ENCODE measurements at places on chromosomes 16 and 17. TPM values are rescaled to one million over a fixed set of nuclear protein-coding genes. Genes with fewer than 3 reads are reported as not detected.

DNA sequence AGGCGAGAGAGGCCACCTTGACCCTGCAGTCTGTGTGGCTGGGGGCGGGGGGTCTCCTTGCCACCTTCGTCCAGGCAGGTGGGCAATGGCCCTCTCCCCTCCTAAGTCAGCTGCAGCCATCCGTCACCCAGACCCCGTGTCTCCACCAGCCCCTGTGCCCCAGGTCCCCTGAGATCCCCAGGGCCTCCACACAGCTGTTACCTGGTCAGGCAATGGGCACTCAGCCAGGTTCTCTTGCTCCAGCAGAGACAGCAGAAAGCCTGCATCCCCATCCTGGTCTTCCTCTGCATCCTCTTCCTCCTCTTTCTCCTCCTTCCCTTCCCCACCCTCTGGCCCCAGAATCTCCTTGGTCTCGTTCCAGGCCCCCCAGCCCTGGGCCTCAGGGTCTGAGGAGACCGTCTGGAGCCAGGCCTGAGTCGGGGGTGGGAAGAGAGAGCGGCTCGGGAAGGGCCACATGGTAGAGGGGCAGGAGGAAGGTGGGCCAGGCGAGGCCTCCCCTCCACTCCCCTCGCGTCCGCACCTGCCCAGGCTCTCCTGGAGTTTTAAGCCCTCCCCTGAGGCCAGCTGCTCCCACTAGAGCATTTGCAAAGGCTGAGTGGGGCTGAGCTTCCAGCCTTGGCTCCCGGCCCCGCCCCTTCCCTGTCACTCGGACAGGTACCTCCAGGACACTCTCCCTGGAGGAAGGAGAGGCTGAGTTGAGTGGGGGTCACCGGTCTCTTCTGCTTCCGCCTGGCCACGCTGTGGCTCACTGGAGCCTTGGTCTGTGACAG is at the start of gene PABPN1L:
PABPN1L (minus strand) TSS at position 510 of the 770 bp plus-strand sequence; CDS start at position 456, 54 bp downstream.
- no peak for DNase-seq

GRCh38 chr16:16973707-16974591 is 496.8 kb downstream of the XYLT1 start:
- DNase-seq: no peak

DNA sequence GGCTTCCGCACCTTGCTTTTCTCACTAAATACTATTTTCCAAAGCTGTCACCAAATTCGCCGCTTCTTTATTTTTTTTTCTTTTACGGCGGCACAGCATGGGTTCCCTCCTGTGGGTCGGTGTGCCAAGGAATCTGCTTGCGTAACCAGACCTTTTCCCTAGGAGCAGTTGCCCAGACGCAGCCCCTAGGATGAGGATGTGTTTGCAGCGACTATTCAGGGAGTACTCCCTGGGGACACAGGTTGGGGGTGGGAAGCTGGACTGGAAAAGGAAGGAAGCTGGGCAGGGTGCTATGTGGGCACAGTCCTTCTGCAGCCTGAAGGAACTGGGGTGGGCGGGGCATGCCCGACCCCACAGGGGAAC is 49.0 kb upstream of the ZCCHC14 start:
- peak; percentile 73 for DNase-seq

- DNase-seq: no peak
Measured at GRCh38 chr16:80463326-80463725, 77.5 kb upstream of the DYNLRB2 start.

DNA sequence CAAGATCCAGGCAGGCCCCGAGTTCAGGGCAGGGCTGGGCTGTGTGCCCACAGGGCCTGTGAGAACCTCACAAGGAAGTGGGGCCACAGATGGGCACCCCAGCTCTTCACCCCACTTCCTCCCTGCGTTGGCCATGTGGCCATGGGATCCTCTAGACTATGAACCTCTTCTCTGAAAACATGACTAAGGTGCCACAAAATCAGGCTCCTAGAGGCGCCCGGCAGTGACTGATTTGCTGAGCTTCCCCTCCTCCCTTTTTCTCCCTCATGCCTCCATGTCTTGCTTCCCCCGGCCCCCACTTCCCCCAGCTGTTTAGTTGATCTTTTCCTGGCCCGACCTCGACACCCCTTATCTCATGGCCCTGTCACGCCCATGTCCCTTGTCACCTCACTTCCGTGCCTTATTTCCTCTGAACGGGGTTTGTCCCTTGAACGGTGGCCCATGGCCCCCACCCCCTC is 87.1 kb downstream of the KCNJ12 start:
- no peak for DNase-seq

DNA sequence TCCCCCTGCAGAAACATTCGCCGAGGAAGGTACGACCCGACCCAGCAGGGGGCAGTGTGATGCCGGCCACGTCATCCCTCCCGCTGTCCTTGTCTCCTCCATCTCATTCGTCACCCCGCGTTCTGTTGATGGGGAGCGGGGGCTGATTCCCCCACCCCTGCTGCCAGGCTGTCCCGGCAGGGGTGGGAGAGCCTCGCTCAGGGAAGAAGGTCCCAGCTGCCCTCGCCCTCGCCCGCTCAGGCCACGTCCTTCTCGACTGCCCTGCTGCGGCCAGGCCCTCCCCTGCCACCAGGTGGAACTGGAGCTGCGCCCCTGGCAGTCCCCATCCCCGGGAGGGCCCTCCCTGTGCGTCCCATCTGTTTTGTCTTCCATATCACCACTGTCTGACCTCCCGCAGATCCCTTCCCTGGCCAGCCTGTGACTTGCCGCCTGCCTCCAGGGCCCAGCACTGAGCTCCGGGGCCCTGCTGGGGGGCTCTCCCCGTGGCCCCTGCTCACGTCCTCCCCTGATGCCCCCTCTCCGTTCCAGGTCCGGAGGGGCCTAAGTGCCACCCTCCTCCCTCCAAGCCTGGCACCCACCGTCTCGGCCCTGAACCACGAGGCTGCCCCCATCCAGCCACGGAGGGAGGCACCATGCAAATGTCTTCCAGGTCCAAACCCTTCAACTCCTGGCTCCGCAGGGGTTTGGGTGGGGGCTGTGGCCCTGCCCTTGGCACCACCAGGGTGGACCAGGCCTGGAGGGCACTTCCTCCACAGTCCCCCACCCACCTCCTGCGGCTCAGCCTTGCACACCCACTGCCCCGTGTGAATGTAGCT is 20.6 kb downstream of the ADAM11 start:
- peak; percentile 79 for DNase-seq

- DNase-seq: no peak
Measured at GRCh38 chr16:70548936-70549335, 25.3 kb downstream of the SF3B3 start.

GRCh38 chr17:44218344-44219107 is 949 bp downstream of the UBTF start:
- DNase-seq: peak; percentile 89

DNA sequence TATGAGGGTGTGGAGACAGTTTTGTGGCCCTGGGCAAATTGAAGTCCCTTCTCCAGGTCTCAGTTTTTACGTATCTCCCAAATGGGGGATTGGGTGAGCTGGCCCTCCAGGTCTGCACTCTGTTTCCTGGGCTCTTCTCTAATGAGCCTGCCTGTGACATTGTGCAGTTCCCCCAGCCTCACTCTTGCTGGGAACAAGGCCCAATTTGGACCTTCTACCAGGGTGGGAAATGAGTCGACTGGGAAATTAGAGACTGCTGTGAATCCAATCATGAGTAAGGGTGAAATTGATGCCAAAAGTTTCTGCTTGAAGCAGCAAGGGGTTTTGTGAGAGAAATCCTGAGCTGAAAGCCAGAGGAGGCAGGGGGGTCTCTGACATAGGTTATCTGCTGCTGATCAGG is 71.5 kb upstream of the KSR1 start:
- no peak for DNase-seq

DNA sequence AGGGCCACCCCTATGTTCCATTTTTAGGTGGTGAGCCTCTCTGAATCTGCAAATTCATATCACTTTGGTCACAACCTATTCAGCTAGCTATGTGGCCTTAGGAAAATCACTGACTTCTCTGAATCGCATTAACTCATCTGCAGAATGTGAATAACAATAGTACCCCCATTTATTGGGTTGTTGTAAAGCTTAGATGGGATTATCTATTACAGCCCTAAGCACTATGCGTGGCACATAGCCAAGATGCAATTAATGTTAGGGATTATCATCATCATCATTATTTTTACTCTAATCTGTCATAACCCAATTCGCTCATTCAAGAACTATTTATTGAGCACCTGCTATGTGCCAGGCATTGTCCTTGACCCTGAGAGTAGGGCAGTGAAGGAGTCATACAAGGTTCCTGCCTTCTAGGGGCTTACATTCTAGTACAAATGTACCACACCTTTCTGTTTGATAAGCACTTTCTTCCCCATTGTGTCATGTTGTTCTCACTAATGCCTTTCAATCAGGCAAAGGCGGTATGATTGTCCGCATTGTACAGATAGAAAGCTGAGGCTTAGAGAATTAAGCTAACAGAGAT is 38.5 kb downstream of the CHD9 start:
- DNase-seq: no peak

DNA sequence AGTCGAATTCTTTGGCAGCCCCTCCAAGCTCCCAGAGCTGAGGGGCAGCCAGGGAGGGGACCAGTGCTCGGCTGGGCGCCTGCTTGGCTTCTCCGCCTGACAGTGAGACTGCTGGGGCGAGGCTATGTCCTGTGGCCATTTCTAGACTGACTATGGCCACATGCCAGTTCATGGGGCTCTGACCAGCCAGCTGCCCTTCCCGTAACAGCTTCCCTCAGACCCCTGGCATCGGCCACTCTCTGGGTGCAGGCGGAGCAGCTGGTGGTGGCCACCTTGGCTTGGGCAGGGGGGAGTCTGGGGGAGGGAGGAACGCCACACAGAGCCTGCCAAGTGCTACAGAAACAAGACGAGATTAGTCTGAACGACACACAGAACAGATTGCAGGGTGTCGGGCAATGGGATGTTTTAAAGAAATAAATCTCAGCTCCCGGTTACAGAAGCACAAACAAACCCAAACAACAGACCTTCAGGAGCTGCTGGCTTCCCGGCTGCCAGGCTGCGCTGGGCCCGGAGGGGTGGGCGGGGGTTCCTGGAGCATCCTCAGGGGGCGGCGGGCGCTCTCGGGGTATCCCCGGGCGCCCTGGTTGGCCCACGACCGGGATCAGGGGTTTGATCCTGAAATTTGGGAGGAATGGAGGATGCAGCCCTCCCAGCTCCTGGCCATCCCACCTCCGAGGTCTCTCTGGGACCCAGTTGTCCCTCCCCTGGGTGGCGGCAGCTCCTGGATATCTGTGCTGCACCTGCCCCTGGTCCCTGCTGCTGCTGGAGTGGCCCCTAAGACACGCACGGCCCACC is 34.5 kb downstream of the TBC1D16 start:
- no peak for DNase-seq

GRCh38 chr17:61567045-61567802 is 23.8 kb downstream of the NACA2 start:
- no peak for DNase-seq

- DNase-seq: no peak
Measured at GRCh38 chr17:56638591-56639051, 45.1 kb downstream of the NOG start.

DNA sequence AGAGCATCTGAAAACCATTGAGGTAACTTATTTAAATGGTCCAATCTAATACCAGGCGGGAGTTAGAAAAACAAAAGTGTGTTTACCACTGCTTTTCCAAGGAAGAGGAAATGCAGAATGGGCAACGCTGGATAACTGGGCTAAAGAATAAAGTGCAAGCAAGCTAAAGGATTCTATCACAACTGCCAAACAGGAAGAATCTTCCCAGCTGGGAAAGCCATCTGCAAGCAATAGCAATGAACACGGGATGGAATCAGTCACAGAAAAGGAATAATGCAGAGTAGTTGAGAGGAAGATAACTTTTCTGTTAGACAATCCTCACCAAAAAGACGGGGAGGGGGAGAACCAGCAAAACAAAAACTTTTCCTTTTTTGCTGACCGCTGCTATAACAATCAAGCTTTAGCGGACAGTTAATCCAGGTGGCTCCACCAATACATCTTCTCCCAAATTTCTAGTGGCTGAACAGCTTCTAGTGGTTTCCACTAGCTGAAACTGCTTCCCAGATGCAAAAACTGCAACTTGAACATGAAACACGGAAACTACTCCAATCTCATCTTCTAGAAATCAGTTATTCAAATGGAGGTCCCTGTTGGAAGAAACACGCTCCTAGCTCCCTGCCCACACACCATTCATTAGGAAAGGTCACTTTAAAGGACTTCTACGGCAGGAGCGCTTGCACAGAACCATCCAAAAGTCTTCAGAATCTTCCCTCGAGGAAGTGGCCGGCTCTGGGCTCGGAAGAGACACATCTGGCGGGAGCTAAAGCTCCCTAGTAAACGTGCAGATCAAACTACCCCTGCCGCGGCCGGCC is 929 bp downstream of the TMEM11 start:
- no peak for DNase-seq

- DNase-seq: no peak
Measured at GRCh38 chr16:11212798-11213196, 43.2 kb downstream of the SOCS1 start.

GRCh38 chr17:73320601-73321264 is 8.9 kb upstream of the CDC42EP4 start:
- no peak for DNase-seq

- DNase-seq: peak; percentile 19
Measured at GRCh38 chr17:40540448-40540847, 24.8 kb downstream of the CCR7 start.

GRCh38 chr16:89534252-89534756 is 26.1 kb downstream of the SPG7 start:
- no peak for DNase-seq

Gene CHAD
- 1.1 TPM for total RNA-seq

Gene AANAT
- not detected for total RNA-seq

Gene POLG2
- 7.7 TPM for total RNA-seq

Gene GIT1
- total RNA-seq: 44.0 TPM

Gene UBTF
- 48.2 TPM for total RNA-seq

Gene KCNJ18
- total RNA-seq: not detected

Gene CACNA1G
- 5.7 TPM for total RNA-seq

Gene TBC1D28
- not detected for total RNA-seq

Gene KRTAP4-6
- total RNA-seq: not detected

Gene GRAP
- total RNA-seq: 3.2 TPM

Gene TGFB1I1
- total RNA-seq: 57.9 TPM

Gene TBC1D26
- not detected for total RNA-seq

Gene ZP2
- total RNA-seq: not detected

Gene PRR35
- total RNA-seq: not detected

Measured in left cardiac atrium (tissue), 4 donors.